ENCODE measurements at places on chromosomes 11 and 22. TPM values are rescaled to one million over a fixed set of nuclear protein-coding genes. Genes with fewer than 3 reads are reported as not detected.

- no peak for DNase-seq
Measured at GRCh38 chr11:32895471-32895870, 2.9 kb downstream of the QSER1 start.

- no peak for DNase-seq
Measured at GRCh38 chr22:46242076-46242475, 8.0 kb downstream of the CDPF1 start.

DNA sequence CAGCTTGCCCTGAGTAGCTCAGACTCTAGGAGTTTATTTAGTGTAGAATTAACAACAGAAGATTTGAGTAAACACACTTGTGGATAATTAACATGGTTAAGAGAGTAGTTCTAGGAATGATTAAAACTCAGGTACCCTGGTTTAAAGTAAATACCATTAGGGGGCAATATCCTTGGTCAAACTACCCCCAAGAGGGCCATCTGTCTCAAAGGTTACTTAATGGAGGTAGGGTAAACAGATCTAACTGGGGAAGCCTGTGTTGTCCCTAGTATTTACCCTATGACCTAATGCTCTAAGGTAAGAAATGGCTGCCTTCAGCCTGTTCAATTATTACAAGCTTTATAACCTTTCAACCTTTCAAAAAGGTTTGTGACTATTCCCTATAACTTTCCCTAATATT, 10.6 kb upstream of the GLYATL1 start:
- DNase-seq, result no peak

DNA sequence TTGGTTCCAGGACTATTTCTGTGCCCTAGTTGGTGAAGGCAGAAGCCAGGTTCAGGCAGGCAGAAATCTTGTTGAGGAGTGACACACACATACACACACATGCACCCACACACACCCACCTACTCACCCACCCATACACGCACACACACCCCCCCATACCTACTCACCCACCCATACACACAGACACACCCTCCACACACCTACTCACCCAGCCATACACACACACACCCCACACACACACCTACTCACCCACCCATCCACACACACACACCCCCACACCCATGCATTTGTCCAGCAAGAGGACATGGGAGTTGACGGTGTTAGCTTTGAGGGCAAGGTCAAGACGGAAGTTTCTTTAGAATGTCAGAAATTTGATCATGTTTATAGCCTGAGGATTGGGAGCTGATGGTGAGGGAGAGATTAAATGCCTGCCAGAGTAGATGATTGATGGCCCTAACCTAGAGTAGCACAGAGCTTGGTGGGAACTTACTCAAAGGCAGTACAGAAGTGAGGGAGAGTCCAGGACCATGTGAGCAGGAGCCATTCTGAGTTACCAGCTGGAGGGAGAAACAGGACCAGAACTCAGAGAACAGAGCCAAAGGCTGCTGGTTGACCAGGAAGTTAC, 68.9 kb downstream of the CYB5R2 start:
- DNase-seq, result peak; percentile 66

DNA sequence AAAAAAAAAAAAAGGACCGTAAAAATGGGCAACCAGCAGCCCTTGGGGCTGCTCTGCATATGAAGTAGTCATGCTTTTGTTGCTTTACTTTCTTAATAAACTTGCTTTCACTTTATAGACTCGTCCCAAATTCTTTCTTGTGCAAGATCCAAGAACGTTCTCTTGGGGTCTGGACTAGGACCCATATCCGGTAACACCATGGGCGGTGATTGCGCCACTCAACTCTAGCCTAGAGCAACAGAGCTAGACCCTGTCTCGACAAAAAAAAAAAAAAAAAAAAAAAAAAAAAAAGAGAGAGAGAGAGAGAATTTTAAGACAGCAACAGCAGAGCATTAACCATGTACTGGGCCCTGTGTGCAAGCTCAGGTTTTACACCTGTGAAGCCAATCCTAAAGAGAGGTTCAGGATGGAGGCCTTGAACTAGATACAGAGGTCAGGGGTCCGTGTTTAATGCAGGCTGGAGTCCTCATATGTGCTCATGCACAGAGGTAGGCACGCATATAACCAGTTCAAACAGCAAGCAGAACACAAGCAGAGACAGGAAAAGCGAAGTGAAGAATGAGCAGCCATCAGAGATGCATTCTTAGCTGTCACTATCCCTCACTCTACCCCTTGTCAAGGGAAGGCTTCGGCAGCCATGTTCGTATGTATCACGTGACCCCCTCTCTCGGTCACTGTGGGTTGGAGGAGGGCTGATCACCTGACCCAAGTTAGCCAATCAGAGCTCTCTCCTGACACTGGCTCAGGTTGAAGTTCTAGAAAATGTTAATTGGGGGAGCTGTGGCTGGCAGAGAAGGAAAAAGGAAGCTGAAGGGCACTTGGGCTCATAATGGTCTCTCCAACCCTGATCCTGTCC, 16.7 kb upstream of the SYT12 start:
- peak; percentile 46 for DNase-seq

DNA sequence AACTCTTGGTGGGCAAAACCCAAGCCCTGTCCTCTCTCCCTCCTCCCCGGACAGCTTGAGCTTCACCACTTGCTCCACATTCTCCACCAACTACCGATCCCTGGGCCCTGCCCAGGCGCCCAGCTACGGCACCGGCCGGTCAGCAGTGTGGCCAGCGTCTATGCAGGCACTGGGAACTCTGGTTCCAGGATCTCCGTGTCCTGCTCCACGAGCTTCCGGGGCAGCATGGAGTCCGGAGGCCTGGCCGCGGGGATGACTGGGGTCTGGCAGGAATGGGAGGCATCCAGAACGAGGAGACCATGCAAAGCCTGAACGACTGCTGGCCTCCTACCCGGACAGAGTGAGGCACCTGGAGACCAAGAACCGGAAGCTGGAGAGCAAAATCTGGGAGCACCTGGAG, 68.9 kb upstream of the RTL6 start:
- DNase-seq, result no peak

DNA sequence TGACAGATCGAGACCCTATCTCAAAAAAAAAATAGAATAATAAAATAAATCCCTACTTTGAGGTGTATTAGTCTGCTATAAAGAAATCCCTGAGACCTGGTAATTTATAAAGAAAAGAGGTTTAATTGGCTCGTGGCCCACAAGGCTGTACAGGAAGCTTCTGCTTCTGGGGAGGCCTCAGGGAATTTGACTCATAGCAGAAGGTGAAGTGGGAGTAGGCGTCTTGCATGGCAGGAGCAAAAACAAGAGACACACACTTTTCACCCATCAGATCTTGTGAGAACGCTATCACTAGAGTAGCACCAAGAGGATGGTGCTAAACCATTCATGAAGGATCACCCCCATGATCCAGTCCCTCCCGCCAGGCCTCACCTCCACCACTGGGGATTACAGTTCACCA, 29.2 kb downstream of the CDPF1 start:
- DNase-seq, result no peak

Gene TUB
- not detected for total RNA-seq

Gene GLB1L2
- 1.9 TPM for total RNA-seq

Gene RAC2
- total RNA-seq, result 16.2 TPM

Gene LRRC4C
- not detected for total RNA-seq

Gene XPNPEP3
- total RNA-seq, result 11.4 TPM

Gene ABTB2
- total RNA-seq, result 6.0 TPM

Gene CNIH2
- not detected for total RNA-seq

All from Caki2 (cell line).